T47D (cell line): ENCODE measurements at places on chromosomes 3 and 15.

DNA sequence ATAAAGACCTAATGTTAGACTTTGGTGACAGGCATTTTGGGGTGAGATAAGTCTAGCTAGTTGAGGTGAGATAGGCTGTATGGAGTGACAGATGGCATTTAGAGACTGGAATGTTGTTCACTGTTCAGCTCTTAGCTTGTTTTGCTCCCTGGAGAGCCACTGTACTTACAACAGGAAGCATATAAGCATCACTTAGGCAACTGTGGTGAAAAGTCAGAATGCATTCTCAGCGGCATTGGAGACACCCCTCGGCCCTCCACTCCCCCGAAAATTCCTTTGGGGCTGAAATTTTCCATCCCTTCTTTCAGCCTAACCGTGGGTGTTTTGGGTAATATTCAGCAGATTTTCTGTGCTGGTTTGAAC lies 73.4 kb downstream of the SLCO3A1 start:
- no peak for DNase-seq

DNA sequence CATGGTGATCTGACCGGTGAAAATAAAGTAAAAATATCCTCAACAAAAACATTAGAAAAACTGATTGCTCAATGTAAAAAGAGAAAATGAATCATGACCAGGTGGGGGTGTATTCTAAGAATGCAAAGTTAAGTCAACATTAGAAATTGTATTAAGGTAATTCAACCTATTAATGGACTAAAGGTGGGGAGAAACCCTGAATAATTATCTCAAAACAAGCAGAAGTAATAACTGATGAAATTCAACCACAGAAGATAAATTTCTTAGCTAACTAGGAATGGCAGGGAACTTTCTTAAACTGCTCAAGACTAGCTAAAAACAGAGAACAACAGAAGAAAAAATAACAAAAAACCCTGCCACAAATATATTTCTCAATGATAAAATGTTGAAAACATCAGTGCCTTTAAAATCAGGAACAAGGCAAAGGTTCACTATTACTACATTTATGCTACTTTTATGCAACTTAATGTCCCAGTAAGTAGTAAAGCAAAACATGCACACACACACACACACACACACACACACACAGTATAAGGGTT lies 204.4 kb upstream of the THBS1 start:
- DNase-seq: no peak

DNA sequence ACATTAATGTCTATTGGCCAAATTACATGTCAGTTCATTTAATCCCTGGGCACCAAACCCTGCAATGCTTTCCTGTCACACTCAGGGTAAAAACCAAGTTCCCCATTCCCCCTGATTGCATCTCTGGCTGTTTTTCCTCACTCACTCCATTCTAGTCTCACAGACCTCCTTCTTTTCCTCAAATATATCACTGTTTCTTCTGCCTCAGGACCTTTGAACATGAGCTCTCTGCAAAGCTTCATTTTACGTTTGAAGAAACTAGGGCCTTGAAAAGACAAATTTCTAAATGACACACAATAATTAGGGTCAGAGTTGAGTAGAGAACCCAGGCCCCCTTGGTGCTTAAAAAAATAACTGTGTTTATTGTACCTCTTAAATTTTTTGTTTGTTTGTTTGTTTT lies 230.6 kb downstream of the THRB start:
- DNase-seq: no peak

DNA sequence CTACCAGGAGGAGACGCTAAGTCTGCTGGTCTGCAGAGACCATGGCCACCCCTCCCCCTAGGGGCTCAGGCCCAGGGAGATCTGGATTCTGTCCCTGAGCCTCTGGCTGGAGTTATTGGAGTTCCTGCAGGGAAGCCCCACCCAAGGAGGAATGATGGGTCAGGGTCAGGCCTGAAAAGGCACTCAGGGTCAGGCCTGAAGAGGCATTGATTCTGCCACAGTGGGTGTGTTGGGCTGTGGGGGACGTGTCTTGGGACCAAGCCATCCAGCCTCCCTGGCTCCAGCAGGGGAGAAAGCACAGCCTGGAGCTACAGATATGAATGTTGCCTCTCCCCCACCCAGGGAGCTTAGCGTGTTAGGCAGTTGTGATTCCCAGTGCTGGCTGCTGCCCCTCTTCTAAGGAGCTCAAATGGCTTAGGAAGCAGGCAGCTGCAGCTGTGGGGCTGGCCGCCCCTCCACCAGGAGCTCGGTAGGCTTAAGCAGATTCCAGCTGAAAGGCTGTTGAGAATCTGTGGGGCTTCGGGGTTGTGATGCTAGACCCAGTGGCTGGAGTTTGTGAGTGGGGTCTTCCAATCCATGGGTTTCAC lies 176.7 kb downstream of the CHL1 start:
- DNase-seq: no peak

GRCh38 chr15:51283026-51283425 lies 55.4 kb downstream of the CYP19A1 start:
- DNase-seq: no peak

DNA sequence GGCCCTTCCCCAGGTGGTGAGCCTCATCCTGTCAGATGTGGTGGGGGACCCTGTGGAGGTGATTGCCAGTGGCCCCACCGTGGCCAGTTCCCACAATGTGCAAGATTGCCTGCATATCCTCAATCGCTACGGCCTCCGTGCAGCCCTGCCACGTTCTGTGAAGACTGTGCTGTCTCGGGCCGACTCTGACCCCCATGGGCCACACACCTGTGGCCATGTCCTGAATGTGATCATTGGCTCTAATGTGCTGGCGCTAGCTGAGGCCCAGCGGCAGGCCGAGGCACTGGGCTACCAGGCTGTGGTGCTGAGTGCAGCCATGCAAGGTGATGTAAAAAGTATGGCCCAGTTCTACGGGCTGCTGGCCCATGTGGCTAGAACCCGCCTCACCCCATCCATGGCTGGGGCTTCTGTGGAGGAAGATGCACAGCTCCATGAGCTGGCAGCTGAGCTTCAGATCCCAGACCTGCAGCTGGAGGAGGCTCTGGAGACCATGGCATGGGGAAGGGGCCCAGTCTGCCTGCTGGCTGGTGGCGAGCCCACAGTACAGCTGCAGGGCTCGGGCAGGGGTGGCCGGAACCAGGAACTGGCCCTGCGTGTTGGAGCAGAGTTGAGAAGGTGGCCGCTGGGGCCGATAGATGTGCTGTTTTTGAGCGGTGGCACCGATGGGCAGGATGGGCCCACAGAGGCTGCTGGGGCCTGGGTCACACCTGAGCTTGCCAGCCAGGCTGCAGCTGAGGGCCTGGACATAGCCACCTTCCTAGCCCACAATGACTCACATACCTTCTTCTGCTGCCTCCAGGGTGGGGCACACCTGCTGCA lies 4.8 kb downstream of the GLYCTK start:
- DNase-seq: no peak

GRCh38 chr3:188578576-188579363 lies 424.8 kb downstream of the LPP start:
- no peak for DNase-seq
